Left renal cortex interstitium (tissue), 4 donors: ENCODE measurements at places on chromosomes 12 and 14. TPM values are rescaled to one million over a fixed set of nuclear protein-coding genes. Genes with fewer than 3 reads are reported as not detected.

Gene TMTC2
- polyA plus RNA-seq = 32.8 TPM

Gene SLC10A1
- not detected for polyA plus RNA-seq

Gene FGF6
- not detected for polyA plus RNA-seq

DNA sequence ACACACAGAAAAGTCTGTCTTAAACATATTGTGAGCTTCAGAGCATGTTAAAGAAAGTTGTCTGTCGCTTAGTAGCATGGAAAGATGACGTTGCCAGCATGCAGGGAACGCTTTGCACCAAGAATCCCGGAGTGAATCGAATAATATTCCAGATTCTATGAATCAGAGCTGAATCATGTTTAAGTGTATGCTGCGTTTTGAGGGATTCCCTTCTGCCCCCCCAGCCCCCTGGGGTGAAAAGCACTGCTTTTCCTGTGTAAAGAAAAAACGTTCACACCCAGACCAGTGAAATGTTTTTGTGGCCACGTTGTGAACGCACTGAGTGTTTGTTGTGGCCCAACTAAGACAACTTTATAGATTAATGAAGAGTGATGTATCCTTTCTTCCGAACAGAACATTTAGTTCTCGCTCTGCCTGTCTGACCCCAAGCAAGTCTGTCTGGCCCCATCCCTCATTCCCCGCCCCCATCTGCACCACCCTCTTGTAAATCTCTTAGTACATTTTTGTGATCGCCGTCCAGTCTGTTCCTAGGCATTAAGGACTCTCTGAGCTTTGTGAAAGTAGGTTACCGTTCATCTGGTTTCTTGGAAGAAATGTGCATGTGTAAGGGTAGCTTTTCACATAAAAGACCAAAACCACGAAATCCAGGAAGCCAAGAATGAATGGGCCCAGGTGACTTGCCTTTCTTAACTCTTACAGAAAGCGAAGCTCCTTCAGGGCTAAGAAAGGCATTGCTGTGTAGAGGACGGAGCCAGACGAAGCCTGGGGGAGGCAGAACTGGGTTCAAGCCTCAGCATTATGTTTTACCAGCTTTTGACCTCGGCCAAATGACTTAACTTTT is 103.0 kb downstream of the SAMD4A start:
- DNase-seq = no peak

- no peak for DNase-seq
Observed at GRCh38 chr12:34400986-34401658, 378.8 kb downstream of the ALG10 start.

Gene DDN
- polyA plus RNA-seq = 74.2 TPM

Gene IQSEC3
- 12.4 TPM for polyA plus RNA-seq

- DNase-seq = no peak
Observed at GRCh38 chr14:98118749-98119148, 1153.2 kb downstream of the BCL11B start.

DNA sequence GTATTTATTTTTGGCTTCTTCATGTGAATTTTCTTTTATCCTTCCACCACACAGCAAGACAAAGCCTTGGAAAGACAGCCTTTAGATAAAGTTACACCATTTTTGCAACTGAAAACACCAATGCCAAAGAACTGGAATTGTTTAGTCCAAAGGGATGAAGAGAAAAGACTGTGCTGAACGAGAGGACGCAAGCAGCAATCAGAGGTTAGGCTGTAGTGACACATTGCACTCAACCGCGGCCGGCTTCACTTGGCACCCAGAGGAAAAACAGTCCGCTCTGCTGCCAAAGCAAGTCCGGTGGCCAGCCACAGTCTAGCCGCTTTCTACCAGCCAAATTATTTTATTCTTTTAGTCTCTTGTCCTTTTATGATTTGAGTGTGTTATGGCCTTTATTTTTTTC is 49.1 kb upstream of the KCNJ8 start:
- DNase-seq = no peak

Gene RNASE7
- 1.2 TPM for polyA plus RNA-seq

GRCh38 chr12:109393437-109394345 is 46.0 kb downstream of the MYO1H start:
- peak; percentile 45 for DNase-seq

Gene SLC15A4
- 26.2 TPM for polyA plus RNA-seq

Gene C12orf76
- polyA plus RNA-seq = 36.3 TPM

DNA sequence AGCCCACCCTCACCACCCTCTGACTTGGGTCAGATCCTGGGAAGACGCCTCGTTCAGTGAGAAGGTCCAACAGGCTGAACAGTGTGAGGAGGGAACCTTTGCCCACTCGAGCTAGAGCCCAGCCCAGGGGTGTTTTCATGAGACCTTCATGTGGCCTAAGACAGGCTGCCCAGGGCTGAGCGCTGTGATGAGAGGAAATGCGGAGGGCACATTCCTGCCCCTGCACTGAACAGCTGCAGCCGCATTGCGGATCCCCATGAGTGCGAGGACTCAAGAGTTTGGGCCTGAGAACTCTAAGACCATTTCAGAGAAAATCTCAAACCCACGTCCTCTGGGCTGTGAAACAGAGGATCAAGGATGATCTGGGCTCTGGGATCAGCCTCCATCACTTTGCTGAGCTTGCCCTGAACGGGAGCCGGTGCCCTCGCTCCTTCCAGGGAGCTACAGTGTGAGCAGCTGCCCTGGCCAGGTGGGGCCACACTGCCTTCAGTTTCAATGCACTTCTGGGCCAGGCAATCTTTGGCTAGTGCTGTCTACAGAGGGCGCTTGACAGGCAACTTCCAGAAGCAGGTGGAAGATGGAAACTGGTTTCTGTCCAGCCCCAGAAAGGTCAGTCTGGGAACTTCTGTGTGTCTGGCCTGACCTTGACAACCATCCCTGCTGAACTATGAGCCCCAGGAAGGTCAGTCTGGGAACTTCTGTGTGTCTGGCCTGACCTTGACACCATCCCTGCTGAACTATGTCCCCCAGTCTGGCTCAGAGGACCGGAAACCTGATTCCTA is 43.5 kb upstream of the P2RX7 start:
- DNase-seq = no peak

Gene KRT80
- 0.97 TPM for polyA plus RNA-seq

GRCh38 chr12:125340791-125341190 is 275.6 kb downstream of the AACS start:
- no peak for DNase-seq

GRCh38 chr14:55324812-55325211 is 53.6 kb downstream of the FBXO34 start:
- DNase-seq = no peak

DNA sequence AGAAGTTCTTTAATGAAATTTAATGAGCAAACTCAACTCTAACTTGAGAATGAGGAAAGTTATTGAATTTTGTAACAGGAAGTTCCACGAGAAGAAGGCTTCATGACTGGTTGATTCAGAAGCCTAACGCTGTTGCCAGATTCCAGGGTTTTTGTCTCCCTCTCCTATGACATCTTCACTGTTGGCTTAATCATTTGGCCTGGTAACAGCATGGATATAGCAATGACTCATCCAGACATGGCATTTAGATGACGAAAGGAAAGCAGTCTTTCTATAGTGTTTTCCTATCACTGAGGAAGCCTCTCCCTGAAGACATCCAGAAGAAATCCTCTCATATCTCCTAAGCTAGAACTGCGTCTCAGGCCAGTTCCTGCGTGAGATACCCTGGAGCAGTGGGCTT is 9.4 kb upstream of the KCNA1 start:
- DNase-seq = no peak

Gene ERP27
- polyA plus RNA-seq = 25.4 TPM

DNA sequence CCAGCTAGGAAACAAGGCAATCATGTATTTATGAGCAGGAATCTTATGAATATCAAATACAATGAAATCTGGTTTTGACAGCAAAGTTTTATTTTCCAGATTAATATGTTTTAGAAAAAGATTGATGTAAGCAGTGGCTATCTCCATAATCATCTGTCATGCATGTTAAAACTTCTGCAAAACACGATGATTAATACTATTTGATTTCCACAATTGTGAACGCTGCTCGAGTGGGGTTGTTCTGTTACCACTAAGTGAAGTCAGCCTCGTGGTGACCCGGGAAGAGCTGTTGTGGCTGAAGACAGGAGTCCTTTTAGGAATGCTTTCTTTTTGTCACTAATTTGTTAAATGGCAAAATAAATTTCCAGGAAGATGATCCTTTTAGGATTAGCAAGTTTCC is 9.4 kb downstream of the CFAP251 start:
- no peak for DNase-seq

DNA sequence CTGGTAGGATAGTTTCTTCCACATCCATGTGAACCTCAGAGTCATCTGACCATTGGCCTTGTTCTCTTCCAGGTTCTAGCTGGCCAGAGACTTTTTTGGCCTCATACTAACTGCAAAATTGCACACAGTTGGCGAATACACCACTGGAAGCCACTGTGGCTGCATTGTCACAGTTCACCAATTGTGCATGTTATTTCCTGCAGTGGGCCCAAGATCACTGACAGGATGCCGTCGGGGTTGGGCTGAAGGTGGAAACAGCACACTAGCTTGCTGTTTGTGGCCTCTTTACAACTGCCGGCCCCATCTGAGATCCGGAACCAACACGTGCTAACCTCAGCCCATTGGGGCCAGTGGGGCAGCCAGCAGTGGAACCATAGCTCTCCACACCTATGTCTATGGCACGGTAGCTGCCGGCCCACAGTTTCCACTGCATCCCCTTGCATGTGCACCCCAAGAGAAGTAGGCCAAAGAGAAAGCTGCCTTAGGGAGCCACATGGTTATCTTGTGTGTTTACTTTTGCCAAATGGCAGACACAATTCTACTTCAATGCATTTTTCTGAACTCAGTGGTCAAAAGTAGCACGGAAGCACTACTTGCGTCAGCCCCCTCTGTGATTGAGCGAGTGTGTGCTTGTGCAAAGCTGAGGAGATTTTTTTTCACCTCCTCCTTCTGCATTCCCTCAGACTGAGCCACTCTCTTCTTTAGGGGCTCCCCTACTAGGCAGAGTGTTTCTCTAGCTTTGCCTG is 464.0 kb downstream of the RAD51B start:
- no peak for DNase-seq
